ENCODE measurements at places on chromosomes 5 and 9. TPM values are rescaled to one million over a fixed set of nuclear protein-coding genes. Genes with fewer than 3 reads are reported as not detected.

GRCh38 chr9:137141976-137142936 is 3.3 kb downstream of the GRIN1 start:
- H3K36me3 ChIP-seq: no peaks in the 10 kb centered on the region
- peaks cover 41% of the 10 kb centered on the region for H3K27me3 ChIP-seq
- H3K4me1 ChIP-seq: peaks cover 17% of the 10 kb centered on the region

GRCh38 chr9:96121136-96121535 is 180.8 kb downstream of the HSD17B3 start:
- no peak overlapping the region for H3K4me3 ChIP-seq
- H3K27ac ChIP-seq: no peak overlapping the region
- H3K4me1 ChIP-seq: peaks cover 22% of the 10 kb centered on the region

- no peaks in the 10 kb centered on the region for H3K27me3 ChIP-seq
- no peak for DNase-seq
- H3K36me3 ChIP-seq: no peaks in the 10 kb centered on the region
- no peaks in the 10 kb centered on the region for H3K4me1 ChIP-seq
- H3K4me3 ChIP-seq: no peak overlapping the region
Measured at GRCh38 chr5:10932426-10932825, 171.4 kb upstream of the DAP start.

- no peaks in the 10 kb centered on the region for H3K27me3 ChIP-seq
- H3K36me3 ChIP-seq: no peaks in the 10 kb centered on the region
- H3K4me1 ChIP-seq: no peaks in the 10 kb centered on the region
- H3K27ac ChIP-seq: no peak overlapping the region
Measured at GRCh38 chr5:102716017-102716416, 39.1 kb upstream of the PAM start.

DNA sequence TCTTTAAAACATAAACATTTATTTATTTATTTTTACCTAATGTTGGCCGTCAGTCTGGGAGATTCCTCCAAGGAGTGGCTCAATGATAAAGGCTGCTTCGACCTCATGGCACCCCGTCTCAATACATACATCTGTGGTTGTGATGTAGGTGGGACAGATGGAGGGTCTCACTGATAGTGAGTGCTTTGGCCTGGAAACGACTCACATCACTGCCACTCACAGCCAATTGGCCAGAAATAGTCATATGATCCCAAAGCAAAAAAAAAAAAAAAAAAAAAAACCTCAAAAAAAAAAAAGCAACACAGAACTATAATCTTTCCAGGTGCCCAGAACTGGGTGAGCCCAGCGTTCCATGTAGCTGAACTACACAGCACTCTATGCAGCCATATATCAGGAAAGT is 125.4 kb downstream of the PSAT1 start:
- H3K4me1 ChIP-seq: no peaks in the 10 kb centered on the region
- H3K36me3 ChIP-seq: no peaks in the 10 kb centered on the region
- no peak overlapping the region for H3K27ac ChIP-seq
- H3K4me3 ChIP-seq: no peak overlapping the region
- no peaks in the 10 kb centered on the region for H3K27me3 ChIP-seq
- DNase-seq: no peak

- H3K36me3 ChIP-seq: no peaks in the 10 kb centered on the region
- H3K27ac ChIP-seq: no peak overlapping the region
- H3K27me3 ChIP-seq: no peaks in the 10 kb centered on the region
- H3K4me3 ChIP-seq: no peak overlapping the region
Measured at GRCh38 chr5:34439601-34440000, 216.5 kb upstream of the RAI14 start.

The NEUROG1 gene
- not detected for polyA plus RNA-seq

The DPYSL3 gene
- polyA plus RNA-seq: 20.5 TPM

The ROR2 gene
- polyA plus RNA-seq: 1.8 TPM

The PCDHA6 gene
- polyA plus RNA-seq: 0.06 TPM

Measured in spleen (tissue), 13 donors.